ENCODE measurements at places on chromosomes 2 and 18.

DNA sequence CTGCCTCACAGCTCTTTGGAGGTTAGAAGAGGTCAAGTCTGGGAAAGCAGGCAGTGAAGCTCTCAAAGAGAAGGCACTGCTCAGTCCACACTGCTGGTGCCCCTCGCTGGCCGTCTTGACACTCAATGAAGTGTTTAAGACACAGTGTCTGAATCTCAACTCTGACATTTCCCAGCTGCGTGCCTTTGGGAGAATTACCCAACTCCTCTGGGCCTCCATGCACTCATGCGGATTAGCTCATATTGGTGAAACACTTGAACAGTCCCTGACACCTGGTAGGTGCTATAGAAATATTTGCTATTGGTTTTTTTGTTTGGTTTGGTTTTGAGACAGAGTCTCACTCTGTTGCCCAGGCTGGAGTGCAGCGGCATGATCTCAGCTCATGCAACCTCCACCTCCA is 281.0 kb downstream of the SRBD1 start:
- no peak for DNase-seq

DNA sequence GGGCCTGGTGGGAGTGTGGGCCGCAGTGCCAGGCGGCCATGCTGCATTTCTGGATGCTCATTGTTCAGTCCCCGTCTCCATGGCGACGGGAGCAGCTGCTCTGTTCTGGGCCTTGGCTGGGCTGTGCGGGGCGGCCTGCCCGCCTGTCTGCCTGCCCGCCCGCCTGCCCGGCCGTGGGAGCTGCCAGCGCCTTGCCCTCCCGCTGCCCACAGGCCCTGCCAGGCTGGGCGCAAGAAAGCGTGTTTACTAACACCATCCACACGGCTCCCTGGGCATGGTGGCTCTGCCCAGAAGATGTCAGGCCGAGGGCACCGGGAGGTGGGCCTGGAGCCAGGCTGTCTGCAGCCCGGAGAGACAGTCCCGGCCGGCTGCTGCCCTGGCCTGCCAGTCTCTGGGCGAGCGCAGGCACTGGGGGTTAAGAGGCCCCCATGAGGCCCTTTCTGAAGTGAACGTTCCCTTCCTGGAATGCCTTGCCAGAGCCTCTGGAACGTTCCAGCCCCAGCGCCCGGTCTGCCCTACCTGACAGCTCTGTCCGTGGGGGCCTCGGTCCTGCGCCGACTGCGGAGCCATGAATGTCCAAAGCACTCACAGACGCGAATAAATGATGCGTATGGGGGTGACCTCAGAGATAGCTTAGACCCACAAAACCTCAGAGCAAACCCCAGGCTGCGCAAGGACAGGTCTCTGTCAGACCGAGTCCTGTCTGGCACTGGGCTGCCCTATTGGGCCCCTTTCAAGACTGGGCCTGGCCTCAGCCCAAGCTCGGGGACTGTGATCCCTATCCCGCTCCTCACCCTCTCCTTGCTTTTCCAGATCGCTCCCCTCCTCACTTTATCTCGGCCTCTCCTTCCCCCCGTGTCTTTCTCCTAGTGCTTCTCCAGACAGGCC is 44.3 kb downstream of the MYCN start:
- DNase-seq, result no peak

- no peak for DNase-seq
Measured at GRCh38 chr2:129913695-129914495, 65.6 kb upstream of the RAB6C start.

- no peak for DNase-seq
Measured at GRCh38 chr2:26325851-26326250, 20.1 kb upstream of the SELENOI start.

DNA sequence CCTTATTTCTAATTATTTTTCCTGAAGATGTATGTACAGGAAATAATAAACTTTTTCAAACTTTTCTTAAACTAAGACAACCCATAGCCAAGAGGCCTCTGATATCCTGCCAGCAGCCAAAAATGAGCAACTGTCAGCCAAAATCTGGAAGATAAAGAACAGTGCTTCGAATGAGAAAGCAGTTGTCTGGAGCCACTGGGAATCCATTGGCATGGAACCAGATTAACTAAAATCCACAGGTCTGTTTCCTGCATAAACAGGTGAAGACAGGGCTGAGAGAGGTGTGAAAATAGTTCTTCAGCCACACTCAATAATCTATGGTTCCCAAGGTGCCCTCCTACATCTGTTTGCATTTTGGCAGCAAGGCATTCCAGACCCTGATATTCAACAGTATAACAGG is 1076.7 kb upstream of the PIK3C3 start:
- no peak for DNase-seq

DNA sequence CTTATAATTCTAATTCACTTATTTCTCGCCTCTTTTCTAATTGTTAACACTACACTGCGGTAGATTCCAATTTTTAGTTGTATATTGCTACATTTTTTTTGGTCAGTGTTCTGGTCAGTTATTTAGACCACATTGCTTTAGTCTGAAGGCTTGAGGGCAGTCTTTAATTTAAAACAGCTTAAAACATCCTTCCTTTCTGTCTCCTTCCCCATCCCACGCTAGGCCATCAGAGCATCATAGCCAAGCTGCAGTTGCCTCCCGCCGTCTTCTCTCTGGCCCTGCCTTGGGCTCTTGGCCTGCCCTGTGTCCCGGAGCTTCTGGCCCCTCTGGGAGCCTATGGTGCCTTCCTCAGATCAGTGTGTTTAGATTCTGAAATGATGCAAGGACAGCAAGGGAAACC is 52.6 kb upstream of the GLI2 start:
- no peak for DNase-seq

DNA sequence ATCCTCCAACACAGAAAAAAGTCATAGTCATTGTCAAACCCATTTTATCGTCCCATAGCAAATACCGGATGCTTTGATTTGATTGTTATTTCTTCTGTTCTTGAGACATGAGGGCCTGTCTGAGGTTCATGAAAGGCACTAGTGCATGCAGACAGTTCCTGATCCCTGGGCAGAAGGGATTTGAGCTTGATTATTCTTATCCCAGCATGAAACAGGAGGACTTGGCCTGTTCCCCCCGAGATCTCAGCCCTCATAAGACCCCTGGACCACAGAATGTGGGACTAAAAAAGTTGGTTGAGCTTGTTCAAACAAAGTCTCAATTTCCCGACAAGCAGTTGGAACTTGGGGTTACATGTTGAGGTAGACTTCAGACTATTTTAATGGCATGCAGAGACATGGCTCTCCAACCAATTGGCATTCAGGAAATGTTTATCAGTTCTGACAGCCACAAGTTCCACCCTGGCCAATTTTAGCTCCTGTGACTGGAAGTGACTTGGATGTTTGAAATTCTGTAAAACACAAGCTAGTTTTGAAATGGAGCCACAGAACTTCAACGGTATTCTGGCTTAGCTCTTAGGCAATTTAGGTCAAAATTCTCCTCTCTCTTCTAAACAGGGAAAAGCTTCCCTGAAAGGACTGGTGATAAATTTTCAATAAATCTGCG is 366.9 kb upstream of the SLC14A2 start:
- no peak for DNase-seq

DNA sequence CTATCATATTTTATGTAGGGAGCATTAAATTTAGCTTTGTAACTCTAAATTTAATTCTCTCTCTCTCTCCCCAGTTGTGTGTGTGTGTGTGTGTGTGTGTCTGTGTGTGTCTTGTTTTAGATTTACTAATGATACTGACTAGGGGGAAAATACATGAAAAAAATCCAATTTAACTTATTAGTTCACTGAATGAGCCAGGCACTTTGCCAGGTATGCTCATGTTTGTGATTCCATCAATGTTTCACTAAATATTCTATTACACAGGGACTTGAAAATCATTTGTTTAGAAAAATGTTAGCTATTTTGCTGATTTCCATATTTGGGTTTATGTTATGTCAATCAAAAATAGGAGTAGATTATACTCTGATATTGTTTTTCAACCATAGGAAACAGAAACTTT is 203.7 kb upstream of the ZNF804A start:
- DNase-seq, result no peak

DNA sequence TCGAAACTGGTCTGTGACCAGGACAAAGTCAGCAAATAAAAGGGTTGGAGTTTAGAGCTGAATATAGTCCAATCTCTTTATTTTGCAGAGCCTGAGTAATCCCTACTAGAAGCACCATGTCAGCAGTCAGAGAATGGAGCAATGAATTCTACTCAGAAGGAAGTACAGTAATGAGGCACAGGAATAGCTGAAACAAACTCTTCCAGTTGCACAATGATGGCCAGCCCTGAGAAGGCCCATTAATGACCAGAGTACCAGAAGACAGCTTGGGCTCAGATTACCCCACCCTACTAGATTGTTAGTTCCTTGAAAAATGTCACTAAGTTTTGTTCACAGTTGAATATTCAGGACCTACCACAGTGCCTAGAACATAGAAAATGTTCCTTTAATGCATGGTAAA is 40.3 kb upstream of the SCG2 start:
- no peak for DNase-seq

- peak; percentile 59 for DNase-seq
Measured at GRCh38 chr2:31137211-31138036, 816 bp downstream of the GALNT14 start.

DNA sequence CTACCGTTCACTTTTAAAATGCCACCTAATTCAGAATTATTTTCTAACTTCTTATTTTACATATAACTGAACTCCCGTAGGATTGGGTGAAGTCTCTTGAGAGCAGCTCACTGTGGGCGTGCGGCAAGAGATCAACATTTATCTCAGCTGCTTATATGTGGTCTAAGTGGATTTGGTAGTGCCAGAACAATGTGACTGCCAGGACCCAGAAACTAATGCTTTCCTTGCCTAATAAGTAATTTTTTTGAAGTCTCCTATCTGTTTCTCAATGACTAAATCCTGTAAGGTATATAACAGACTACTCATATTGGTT is 11.2 kb upstream of the NFE2L2 start:
- no peak for DNase-seq

DNA sequence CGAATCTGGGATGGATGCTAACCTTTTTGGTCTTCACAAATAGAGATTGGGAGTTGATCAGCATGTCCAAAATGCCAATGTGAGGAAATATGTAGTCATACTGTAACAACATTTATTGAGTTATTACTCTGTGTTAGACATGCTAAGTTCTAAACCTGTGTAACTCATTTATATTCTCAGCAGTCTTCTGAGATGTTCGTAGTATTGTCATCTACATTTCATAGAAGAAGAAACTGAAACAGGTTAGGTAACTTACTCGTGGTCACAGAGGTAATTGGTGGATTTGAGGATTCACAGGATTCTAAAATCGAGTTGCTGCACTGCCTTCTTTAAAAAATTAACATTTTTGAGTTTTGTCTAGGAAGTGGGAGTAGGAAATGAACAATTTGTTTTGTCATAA is 162.1 kb downstream of the UBE2E3 start:
- no peak for DNase-seq

DNA sequence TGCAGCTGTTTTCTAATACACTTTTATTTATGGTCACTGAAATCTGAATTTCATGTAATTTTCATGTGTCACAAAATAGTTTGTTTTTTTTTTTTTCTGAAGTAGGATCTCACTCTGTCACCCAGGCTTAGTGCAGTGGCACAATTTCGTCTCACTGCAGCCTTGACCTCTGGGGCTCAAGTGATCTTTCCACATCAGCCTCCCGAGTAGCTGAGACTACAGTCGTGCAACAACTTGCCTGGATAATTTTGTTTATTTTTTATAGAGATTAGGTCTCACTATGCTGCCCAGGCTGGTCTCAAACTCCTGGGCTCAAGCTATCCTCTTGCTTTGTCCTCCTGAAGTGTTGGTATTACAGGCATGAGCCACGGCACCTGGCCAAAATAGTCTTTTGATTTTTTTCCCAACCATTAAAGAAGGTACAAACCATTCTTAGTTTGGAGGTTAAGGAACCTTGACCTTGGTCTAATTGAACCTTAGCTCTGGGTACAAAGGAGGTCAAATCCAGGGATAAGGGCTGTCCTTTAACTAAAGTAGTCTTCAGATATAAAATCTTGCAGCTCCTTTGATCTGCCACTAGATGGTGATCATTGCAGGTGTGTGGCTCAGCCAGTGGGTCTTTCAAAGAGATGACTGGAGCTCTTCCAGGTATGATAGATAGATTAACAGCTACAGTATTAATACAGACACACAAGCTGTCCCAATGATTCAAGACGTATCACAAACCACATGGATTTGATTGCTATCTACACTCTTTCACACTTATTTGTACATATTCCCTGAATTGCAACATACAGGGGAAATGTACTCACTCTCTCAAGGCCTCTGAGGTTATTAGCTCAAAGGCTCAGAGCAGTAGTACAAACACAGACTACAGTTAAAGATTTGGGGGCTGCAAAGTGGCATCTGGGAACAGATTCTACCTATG is 4.7 kb upstream of the KRCC1 start:
- DNase-seq, result peak; percentile 67

DNA sequence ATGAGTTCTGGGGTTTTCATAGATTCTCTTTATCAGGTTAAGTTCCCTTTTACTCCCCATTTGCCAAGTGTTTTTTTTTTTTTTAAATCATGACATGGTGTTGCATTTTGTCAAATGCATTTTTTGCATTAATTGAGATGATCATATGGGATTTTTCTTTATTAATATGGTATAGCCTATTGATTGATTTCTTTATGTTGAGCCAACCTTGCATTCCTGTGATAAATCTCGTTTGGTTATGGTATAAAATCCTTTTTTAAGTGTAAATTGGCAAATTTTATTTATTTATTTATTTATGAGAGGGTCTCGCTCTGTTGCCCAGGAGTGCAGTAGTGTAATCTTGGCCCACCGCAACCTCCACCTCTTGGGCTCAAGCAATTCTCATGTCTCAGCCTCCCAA is 81.5 kb upstream of the ACVR1 start:
- no peak for DNase-seq

- no peak for DNase-seq
Measured at GRCh38 chr18:70046207-70046606, 98.5 kb upstream of the CD226 start.

GRCh38 chr2:42128721-42129486 is 40.2 kb upstream of the EML4 start:
- DNase-seq, result no peak

DNA sequence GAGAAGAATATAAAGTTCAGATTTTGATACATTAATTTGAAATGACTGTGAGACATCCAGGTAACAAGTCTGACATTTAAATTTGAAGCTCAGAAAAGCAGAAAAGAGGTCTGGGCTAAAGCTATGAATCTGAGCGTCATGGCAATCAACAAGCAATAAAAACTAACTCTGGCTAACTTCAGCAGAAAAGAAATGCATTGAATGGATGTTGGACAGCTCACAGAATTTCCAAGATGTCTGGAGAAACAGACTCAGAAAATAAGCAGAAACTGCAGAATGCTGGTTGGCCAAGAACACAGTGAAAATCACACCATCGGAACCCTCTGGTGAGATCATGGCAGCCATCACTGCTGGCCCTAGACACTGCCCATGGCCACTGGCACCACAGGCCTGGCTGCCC is 366.6 kb downstream of the METTL4 start:
- DNase-seq, result no peak
